ENCODE measurements at places on chromosomes 4 and X.

DNA sequence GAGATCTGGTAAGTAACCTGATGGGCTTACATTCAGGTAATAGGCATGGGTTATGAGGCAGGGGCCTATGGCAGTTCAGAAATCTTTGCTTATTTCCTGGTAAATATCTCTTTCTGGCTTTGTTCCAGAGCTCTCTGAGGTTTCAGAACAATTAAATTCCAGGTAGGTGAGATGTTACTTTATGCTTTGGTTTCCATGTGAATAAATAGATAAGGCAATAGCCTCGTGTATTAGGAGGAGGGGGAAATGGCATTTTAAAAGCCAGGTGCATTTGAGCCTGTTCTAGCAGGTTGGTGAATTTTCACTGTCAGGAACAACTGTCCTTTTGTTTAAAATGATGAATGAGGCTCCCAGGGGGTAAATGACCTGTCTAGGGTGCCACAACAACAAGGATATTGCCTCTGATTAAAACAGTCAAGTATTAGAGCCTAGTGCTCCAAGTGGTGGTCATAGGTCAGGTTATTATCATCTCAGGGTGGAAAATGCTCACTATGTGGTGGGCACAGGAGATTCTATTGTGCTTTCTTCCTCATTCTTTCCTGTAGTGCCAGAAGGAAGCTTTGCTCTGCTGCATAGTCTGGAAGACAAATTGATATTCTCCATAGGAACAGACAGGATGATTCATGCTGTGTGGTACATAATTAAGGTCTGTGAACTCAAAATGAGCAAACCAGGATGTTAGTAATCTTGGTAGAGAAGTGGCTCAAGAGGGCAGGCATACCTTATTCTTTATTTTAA is 296.2 kb downstream of the INPP4B start:
- no peak for DNase-seq

- no peak for DNase-seq
Observed at GRCh38 chr4:105933083-105933482, 37.8 kb downstream of the NPNT start.

GRCh38 chrX:123665197-123665596 is 67.7 kb downstream of the THOC2 start:
- DNase-seq: no peak

- DNase-seq: no peak
Observed at GRCh38 chr4:64715741-64716140, 306.5 kb upstream of the TECRL start.

DNA sequence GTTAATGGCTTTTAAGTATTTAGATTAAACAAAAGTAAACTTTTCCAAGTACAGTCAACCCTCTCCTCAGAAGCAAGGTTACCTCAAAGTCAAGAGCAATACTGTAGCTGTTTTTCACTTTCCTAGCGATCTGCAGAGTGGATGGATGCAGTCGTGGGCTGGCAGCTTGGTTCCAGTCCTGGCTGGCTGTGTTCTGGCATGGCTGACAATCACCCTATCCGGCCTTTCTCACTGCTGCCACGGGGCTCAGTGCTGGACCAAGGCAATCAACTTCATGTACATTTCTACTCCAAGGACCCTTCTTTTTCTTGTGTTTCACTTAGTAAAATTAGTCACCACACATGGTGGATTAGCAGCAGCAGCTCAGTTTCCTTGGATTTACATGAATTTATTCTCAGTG is 208.3 kb downstream of the GABRB1 start:
- no peak for DNase-seq

DNA sequence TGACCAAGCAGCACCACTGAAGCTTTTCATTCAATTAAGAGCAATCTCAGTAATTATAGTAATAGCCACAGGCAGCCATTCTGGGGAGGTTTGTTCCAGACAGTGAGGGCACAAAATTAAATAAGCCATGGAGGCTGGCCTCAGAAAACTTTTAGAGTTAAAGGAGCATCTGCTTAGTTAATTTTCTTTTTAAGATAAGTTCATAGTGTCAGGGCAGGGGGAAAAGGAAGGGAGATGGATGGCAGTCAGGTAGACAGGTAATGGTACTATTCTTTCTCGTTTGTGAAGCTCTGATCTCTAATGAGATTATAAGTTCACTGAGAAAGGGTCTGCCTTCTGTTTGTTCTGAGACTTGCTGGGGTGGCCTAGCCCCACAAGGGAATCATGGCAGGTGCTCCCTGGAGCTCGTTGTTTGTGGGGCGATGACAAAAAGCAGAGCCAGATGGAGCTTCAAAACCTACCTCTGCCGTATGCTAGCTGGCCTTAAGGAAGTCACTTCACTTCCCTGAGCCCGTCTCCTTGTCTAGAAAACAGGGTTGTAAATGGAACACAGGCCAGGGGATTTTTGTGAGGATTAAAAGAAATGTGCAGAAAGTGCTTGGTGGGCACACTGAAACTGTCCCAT is 44.6 kb upstream of the FGFBP2 start:
- DNase-seq: no peak

- no peak for DNase-seq
Observed at GRCh38 chr4:7778510-7779431, 160.9 kb downstream of the AFAP1 start.

DNA sequence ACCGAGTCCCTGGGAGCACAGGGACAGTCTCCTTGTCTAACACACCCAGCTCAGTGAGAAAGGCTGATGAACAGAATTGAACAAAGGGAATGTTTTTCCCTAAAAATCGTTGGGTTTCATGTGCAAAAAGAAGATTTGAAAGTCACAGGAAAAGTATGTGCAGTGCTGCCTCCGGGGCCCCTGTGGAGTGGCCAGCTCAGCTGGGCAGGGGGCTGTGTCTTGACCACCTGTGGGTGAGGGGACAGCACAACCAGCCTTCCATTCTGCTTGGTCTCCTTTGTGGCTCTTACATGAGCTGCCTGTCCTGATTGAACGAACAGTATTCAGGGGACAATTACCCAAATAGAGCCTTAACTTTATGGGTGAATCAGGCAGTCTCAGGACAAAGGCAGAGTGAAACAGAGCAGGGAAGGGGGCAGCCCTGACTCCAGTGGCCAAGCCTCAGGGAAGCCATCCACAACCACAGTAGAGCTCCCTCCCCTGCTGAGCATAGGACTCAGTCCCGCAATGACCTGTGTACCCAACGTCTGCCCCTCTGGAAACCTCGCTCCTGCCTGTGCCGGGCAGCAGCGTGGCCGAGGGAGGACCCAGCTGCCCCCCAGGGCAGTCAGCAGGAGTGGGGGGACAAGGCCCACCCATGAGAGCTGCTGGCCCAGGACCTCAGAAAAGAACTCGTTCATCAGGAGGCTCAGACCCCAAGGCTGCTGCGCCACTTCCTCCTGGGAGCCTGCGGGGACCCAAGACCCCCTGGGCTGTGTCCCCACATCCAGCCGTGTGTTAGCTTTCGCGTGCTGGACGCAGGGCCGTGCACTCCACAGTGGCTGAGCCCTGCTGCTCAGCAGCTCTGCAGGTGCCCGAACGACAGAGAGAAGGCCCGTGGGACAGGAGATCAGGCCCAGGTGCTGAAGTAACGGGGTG is 59.6 kb upstream of the MXD4 start:
- no peak for DNase-seq

DNA sequence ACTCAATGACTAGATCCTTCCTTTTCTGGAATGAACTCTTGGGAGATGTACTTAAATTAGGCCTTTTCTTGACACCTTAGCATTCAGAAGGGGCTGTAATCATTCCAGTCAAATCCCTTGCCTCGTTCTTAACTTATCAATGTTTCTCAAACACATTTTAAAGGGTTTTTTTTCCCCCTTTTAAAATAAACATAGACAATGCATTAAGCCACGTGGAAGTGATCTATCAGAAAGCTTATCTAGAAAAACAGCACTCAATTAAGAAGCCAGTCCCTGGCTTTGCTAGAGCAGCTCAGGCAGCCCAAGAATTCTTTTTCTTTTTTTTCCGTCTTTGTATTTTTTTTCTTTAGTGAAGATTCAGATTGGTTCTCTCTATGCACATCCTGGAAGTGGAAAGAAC is 118.2 kb downstream of the PCDH7 start:
- DNase-seq: no peak

- no peak for DNase-seq
Observed at GRCh38 chrX:9977635-9978034, 10.5 kb downstream of the CLDN34 start.

DNA sequence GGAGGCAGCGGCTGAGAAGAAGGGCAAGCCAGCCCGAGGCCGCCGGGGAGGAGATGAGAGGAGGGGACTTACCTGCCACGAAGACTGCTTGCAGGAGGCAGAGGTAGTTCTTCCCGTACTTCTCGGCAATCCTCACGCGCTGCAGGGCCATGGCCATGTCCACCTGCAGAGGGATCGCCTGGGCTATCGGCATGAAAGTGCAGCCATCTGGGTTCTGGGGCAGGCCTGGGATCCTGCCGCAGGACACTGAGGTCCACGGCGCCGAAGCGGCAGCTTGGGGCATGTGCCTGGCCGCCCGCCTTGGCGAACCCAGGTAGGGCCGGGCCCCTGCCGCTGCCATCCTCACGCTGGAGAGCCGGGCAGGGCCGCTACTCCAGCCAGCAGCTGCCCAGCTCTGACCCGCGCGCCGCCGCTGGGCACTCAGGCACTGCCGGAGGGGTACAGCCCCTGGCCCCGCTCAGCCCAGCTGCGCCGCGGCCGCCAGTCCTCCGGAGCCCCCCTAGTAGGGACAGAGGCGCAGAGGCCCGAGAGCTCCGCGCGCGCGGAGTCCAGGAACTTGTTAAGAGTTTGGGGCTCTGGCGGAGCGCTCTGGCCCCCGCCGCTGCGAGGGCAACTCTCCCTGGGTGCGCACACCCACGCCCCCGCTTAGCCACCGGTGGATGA is 16.0 kb downstream of the MCF2 start:
- no peak for DNase-seq

All from hippocampal formation (tissue), 2 donors.